ENCODE measurements at places on chromosomes 6 and 20. TPM values are rescaled to one million over a fixed set of nuclear protein-coding genes. Genes with fewer than 3 reads are reported as not detected.
A peak's percentile ranks its signal among the peaks of the same experiment; 100 is the strongest.

- no peaks in the 10 kb centered on the region for H3K36me3 ChIP-seq
- H3K27me3 ChIP-seq, result peaks cover 92% of the 10 kb centered on the region
- no peak overlapping the region for H3K27ac ChIP-seq
Measured at GRCh38 chr6:6001443-6001842, 5.3 kb downstream of the NRN1 start.

GRCh38 chr20:18623156-18623910 lies 35.5 kb downstream of the DTD1 start:
- H3K4me1 ChIP-seq, result no peaks in the 10 kb centered on the region
- DNase-seq, result no peak
- H3K36me3 ChIP-seq, result no peaks in the 10 kb centered on the region
- no peak overlapping the region for H3K27ac ChIP-seq
- no peak overlapping the region for H3K4me3 ChIP-seq
- H3K27me3 ChIP-seq, result no peaks in the 10 kb centered on the region

GRCh38 chr6:15515226-15515625 lies 147.6 kb downstream of the DTNBP1 start:
- no peaks in the 10 kb centered on the region for H3K27me3 ChIP-seq
- H3K4me1 ChIP-seq, result peaks cover 6% of the 10 kb centered on the region
- no peak overlapping the region for H3K27ac ChIP-seq
- H3K36me3 ChIP-seq, result no peaks in the 10 kb centered on the region

- no peak overlapping the region for H3K27ac ChIP-seq
- no peaks in the 10 kb centered on the region for H3K4me1 ChIP-seq
- peak overlapping the region; percentile 23 for H3K4me3 ChIP-seq
- H3K36me3 ChIP-seq, result no peaks in the 10 kb centered on the region
- no peak for DNase-seq
- no peaks in the 10 kb centered on the region for H3K27me3 ChIP-seq
Measured at GRCh38 chr6:119856136-119856535, 506.6 kb upstream of the MAN1A1 start.

DNA sequence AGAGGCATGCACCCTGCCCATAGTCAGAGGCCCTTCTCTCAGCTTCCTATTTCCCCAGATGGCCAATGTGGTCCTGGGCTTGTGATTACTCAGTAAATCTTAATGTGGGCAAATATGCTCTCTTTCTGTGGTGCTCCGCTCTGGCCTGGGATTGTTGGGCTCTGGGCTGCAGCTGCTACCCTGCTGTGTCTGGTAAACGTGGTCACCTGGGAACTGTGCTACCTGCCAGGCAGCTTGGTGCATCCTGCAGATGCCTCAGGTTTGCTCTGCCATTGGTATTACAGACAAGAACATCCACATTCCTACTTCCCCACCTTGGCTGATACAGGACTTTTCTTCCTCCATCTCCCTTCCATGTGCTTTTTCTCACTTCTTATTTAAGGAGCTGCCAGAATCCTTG lies 611.5 kb upstream of the IMPG1 start:
- no peaks in the 10 kb centered on the region for H3K27me3 ChIP-seq
- no peaks in the 10 kb centered on the region for H3K36me3 ChIP-seq
- H3K4me1 ChIP-seq, result no peaks in the 10 kb centered on the region
- no peak overlapping the region for H3K4me3 ChIP-seq
- DNase-seq, result no peak

DNA sequence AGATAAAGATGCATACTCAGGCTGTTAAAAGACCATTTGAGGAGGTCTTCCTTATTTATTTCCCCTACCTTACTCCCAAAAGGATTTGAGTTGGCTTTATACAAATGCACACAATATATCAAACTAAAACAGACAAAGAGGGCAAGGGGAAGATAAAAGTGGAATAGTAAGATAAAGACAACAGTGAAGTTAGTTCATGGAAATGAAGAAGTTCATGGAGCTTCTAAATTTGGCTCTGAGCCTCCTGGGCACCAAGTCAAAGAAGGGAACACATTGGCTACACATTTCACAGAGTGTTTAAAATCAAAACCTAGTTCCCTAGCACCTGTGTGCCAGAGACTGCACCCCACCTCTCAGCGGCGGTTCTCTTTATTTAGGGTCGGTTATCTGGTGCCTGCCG lies 25.8 kb upstream of the ARMC2 start:
- no peak for DNase-seq
- no peaks in the 10 kb centered on the region for H3K36me3 ChIP-seq
- no peak overlapping the region for H3K27ac ChIP-seq
- H3K27me3 ChIP-seq, result no peaks in the 10 kb centered on the region
- H3K4me3 ChIP-seq, result no peak overlapping the region
- H3K4me1 ChIP-seq, result no peaks in the 10 kb centered on the region

- H3K27ac ChIP-seq, result no peak overlapping the region
- no peaks in the 10 kb centered on the region for H3K4me1 ChIP-seq
- DNase-seq, result no peak
- no peaks in the 10 kb centered on the region for H3K27me3 ChIP-seq
- no peaks in the 10 kb centered on the region for H3K36me3 ChIP-seq
Measured at GRCh38 chr20:36273414-36274180, 32.5 kb upstream of the DLGAP4 start.

DNA sequence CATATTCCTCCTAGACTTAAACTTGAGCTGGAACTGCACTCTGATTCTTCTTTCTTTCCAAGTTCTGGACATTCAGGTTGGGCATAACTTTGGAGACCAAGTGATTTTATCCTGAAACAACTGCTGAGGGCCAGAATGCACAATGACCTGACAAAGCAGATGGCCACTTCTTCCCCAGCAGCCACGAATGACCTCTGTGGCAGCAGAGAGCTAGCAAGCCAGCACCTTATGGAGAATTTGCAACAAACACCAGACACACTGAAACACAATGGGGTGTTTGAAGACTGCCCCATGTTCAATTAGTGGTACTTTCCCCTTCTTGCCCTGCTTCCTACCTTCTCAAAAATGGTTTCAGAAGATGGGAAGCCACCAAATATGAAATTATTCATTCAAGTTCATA lies 4.2 kb upstream of the TENT5A start:
- DNase-seq, result no peak
- no peak overlapping the region for H3K4me3 ChIP-seq
- no peaks in the 10 kb centered on the region for H3K36me3 ChIP-seq

DNA sequence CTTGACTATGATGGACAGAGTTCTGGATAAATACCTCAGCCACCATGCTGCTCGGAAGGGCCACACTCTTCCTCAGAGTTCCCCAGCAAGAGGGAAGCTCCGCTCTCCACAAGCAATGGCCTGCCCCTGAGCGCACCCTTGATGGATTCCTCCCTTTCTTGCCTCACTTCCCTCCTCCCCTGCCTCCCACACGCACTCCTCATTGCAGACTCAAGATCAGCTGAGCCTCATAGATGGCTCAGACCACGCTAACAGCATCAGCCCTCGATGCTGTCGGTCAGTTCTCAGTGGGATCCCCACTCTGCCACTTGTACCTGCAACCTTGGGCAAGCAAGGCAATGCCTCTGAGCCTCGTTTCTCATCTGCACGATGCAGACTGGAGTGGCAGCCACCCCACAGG lies 123.3 kb downstream of the BMP7 start:
- DNase-seq, result no peak
- no peaks in the 10 kb centered on the region for H3K4me1 ChIP-seq
- H3K27me3 ChIP-seq, result peaks cover 4% of the 10 kb centered on the region
- H3K27ac ChIP-seq, result no peak overlapping the region

DNA sequence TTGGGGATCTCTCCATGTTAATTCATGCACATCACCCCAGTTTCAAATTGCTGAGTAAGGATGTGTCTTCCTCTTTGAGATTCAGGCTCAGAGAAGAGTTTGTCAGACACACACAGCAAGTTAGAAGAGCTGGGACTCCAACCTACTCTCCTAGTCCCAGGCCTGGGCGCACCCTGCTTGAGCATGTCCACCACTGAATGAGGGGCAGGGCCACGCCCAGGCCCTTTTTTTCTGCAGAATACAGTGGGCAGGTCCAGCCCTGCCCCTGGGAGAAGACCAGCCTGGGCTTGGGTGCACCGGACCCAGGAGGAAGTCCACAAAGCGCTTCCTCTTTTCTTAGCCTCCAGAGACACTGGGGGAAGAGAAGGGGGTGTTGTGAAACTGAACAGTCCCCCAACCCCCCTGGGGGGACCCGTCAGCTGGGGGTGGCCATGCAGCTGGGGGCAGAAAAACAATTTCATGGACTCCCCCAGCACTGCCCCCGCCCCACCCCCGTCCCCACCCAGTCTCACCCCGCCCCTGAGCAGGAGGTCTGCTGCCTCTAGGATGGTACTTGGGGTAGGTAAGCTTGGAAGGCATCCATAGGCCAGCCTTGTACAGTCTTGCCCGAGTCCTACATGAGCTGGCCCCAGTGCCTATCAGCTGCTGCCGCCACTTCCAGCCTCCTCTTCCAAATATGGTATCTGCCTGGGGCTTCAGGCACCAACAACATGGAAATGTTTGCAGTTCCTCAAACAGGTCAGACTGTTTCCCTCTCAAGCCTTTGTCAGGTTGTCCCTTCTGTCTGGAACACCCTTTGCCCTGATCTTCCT lies 11.7 kb upstream of the HCK start:
- H3K27ac ChIP-seq, result no peak overlapping the region
- no peak overlapping the region for H3K4me3 ChIP-seq
- H3K4me1 ChIP-seq, result no peaks in the 10 kb centered on the region
- H3K27me3 ChIP-seq, result peaks cover 3% of the 10 kb centered on the region

GRCh38 chr20:44142413-44142812 lies 44.6 kb downstream of the JPH2 start:
- H3K27me3 ChIP-seq, result no peaks in the 10 kb centered on the region
- no peak overlapping the region for H3K4me3 ChIP-seq
- no peaks in the 10 kb centered on the region for H3K36me3 ChIP-seq
- DNase-seq, result no peak

- DNase-seq, result no peak
- H3K27me3 ChIP-seq, result no peaks in the 10 kb centered on the region
- H3K4me3 ChIP-seq, result no peak overlapping the region
- H3K36me3 ChIP-seq, result no peaks in the 10 kb centered on the region
- peaks cover 4% of the 10 kb centered on the region for H3K4me1 ChIP-seq
- H3K27ac ChIP-seq, result no peak overlapping the region
Measured at GRCh38 chr6:16773362-16773761, 12.1 kb upstream of the ATXN1 start.

Gene THBS2
- total RNA-seq, result 6.2 TPM

Gene TUBB2B
- total RNA-seq, result 2.1 TPM

Gene MYB
- total RNA-seq, result 8.0 TPM

Gene KHDC1L
- total RNA-seq, result not detected

Gene TXLNB
- total RNA-seq, result 3.6 TPM
